ENCODE measurements at places on chromosomes 3 and 15.

DNA sequence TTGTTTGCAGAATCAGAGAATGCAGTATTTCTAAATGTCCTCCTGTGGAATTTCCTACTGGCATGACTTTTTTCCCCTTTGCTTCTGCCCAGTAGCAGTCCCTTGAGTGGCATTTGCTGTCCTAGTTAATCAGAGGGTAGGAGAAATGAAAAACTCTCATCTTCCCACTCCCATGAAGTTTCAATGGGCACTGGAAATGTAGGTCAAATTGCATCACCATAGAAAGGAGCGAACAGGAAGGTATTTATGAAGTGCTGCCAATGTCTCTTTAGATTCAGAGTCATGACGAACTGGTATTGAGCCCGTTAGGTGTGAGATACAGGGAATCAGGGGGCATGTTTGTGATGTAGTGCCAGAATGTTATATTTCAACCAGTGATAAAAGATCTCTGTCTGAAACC lies 23.2 kb downstream of the ATXN7 start:
- no peak for DNase-seq

- no peak for DNase-seq
Observed at GRCh38 chr15:57328479-57328878, 47.8 kb upstream of the CGNL1 start.

DNA sequence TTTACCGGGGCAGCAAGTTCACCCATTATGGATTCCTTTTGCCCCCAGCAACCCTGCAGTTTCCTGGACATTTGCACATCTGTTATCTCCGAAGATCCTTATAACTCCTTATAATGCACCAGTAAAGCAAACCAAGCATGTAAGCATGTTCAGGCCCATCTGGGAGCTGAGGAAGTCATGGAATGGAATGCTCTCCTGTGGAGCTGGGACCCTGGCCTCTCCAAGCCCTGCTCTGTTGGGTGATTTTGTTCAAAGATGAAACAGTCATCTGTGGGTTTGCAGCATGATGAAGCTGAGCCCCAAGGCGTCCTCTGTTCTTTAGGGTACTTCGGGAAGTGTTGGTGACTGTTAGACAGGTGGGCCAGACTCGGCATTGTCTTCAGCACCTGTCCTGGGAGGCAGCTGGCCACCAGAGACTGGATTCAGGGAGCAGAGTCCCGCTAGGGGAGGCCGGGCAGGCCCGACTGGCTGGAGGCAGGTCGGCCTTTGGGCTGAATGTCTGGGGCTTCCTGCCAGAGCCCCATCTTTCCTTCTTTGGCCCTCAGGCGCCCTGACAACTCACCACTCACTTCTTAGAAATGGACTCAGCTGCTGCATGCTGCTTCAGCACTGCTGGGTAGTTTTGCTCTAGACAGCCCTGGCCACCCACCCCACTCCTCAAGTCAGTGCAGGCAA lies 3.9 kb downstream of the DNAH1 start:
- no peak for DNase-seq

GRCh38 chr3:157816896-157817295 lies 289.3 kb downstream of the SHOX2 start:
- no peak for DNase-seq

GRCh38 chr15:63971427-63971805 lies 74.9 kb downstream of the DAPK2 start:
- DNase-seq: peak; percentile 62
